ENCODE measurements at places on chromosomes 16 and 17.

GRCh38 chr17:35920229-35920628 is 10.3 kb downstream of the RDM1 start:
- no peak for DNase-seq

DNA sequence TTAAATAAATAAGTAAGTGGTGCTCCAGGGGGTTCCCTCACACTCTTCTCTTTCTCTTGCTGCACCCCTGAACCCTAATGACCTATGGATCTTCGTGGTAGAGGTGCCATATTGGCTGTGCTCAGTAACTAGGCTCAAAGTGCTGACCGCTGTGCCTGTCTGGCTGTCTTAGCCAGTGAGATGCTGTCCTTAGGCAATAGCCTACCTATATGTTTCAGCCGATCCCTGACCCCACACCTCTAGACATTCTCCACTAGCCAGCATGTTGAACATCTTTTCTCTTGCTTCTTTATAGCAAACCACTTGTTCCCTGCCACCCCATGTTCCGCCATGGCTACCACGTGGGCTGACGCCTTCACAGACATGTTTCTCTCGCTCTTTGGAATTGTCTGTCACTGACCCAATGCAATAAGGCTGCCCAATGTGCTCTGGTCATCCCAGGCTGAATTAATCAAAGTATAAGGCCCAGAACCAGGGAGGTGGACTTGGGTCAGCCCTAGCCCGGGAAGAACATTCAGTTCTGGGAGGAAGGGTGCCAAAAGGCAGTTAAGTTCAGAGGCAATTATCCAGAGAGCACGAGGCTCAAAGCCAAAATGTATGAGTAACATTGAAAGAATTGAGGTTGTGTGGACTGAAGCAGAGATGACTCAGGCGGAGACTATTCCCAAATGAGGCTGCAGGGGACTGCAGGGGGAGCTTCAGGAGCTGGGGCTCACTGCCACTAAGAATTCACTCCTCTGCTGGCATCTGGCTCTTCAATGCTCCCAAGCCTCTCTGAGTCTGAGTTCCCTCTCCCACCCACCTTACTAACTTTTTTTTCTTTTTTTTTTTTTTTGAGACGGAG is 28.7 kb upstream of the TNRC6A start:
- DNase-seq: peak; percentile 94

GRCh38 chr16:14509675-14510132 is 120.4 kb downstream of the PARN start:
- no peak for DNase-seq

GRCh38 chr17:1058423-1059130 is 61.6 kb downstream of the TIMM22 start:
- peak; percentile 73 for DNase-seq

- DNase-seq: no peak
These were observed 4.6 kb downstream of the MMP25 start for GRCh38 chr16:3051009-3051408.

- DNase-seq: no peak
These were observed 137.5 kb upstream of the IRX3 start for GRCh38 chr16:54424043-54424451.

GRCh38 chr17:35708149-35708548 is 23.3 kb upstream of the RASL10B start:
- no peak for DNase-seq

DNA sequence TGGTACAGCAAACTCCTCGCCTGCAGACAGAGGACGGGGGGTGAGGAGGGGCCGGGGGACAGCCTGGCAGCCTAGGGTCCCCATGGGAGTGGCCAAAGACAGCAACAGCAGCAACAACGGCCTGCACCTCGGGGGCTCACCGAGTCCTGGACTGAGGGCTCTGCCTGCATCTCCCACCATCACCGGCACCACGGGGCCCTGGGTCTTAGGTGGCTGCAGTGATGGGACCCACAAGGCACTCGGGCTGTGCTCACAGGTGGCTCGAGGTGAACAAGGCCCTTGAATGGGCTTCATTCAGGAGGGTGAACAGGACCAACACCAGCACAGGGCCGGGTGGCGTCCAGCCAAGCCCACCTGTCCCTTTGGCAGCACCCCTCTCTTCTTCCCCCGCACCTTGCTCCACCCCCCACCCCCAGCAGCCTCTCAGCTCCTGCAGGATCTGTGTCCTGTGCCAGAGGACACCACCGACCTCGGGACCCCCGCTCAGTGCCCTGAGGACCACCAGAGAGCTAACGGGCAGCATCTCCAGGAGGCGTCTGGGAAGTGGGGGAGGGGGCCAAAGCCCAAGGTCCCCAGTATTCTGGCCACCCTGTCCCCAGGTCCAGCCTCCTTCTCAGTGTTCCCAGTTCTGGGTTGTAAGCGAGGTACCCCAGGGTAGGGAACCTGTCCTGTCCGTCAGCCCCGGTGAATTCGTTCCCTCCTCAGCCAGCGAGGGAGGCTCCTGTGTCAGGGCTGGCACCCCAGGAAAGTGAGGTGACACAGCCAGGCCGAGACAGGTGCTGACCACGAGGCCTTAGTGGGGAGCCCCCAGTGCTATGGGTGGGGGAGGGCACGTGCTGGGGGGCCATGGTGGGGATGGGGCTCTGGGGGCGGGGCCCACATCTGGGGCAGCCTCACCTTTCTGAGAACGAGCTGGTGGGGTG is 94.3 kb downstream of the TBC1D16 start:
- DNase-seq: no peak

- DNase-seq: peak; percentile 25
These were observed 88.1 kb downstream of the GOSR1 start for GRCh38 chr17:30565073-30565935.

DNA sequence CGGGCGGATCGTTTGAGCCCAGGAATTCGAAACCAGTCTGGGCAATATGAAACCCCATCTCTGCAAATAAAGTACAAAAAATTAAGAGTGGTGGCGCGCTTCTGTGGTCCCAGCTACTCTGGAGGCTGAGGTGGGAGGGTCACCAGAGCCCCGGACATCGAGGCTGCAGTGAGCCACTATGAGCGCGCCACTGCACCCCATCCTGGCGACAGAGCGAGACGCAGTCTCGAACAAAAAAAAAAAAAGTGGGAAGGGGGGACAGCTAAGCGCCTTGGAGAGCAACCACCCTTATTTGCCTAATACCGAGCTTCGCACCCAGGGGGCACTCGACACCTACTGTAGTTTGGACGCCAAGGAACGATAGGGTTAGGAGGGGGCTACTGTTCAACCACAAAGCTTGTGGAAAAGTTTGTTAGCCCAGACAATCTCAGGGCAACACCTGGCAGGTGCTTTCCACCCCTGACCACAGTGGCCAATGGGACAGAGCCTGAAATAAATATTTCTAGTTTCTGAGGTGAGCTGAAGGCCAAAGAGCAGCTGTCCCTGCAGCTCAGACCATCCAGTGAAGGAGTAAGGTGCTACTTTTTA is 847 bp upstream of the PSMC3IP start:
- peak; percentile 85 for DNase-seq

GRCh38 chr16:65809627-65810026 is 556.9 kb upstream of the CDH5 start:
- no peak for DNase-seq

GRCh38 chr16:27636453-27637240 is 86.7 kb downstream of the KATNIP start:
- no peak for DNase-seq

GRCh38 chr16:21253470-21253869 is 20.0 kb downstream of the ANKS4B start:
- no peak for DNase-seq

GRCh38 chr17:74833501-74834377 is 25.9 kb downstream of the GRIN2C start:
- no peak for DNase-seq

GRCh38 chr17:35546487-35546886 is 9.0 kb upstream of the SLFN12L start:
- DNase-seq: no peak

- no peak for DNase-seq
These were observed 3.2 kb downstream of the GJD3 start for GRCh38 chr17:40361063-40361924.

- DNase-seq: peak; percentile 81
These were observed 174.8 kb downstream of the PRKCB start for GRCh38 chr16:24010440-24011089.

Measured in A549 (cell line).